Activated CD8-positive, alpha-beta memory T cell treated with anti-CD3 and anti-CD28 coated beads for 24 hours (primary cell): ENCODE measurements at places on chromosomes 5 and 9.
A peak's percentile ranks its signal among the peaks of the same experiment; 100 is the strongest.

- no peak for DNase-seq
Observed at GRCh38 chr5:153896701-153897100, 142.0 kb downstream of the FAM114A2 start.

- no peak for DNase-seq
Observed at GRCh38 chr5:74903165-74903787, 37.1 kb upstream of the FAM169A start.

DNA sequence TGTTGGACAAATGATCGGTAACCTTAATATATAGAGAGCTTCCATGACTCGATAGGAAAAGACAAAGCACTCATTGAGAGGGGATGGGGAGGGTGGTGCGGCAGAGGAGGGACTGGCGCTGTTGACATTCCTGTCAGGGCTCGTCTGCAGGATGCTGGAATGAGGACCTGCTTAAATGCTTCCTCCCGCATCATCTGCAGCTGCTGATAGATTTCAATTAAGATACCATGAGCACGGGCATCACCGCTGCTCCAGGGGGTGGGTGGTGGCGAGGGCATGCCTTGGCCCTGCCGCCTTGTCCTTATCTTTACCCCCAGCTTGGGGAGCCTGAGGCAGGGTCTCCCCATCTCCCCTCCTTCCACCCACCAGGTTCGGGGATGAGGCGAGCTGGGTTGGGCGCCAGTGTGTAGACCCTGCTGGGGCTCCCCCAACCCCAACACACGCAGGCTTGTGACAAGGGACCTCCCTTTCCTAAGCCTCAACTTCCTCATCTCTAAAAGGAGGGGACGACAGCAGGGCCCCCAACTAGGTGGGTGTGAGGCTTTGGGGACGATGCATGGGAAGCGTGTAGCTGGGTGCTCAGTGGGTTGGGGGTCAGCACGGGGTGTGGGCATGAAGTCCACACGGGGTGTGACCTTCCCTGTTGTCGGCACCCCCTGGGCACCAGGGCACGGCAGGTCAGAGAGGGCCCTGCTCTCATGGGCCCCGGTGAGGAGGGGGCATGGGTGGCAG, 11.7 kb upstream of the QRFP start:
- DNase-seq: no peak

GRCh38 chr5:60356745-60357144, 343.2 kb downstream of the DEPDC1B start:
- no peak for DNase-seq

DNA sequence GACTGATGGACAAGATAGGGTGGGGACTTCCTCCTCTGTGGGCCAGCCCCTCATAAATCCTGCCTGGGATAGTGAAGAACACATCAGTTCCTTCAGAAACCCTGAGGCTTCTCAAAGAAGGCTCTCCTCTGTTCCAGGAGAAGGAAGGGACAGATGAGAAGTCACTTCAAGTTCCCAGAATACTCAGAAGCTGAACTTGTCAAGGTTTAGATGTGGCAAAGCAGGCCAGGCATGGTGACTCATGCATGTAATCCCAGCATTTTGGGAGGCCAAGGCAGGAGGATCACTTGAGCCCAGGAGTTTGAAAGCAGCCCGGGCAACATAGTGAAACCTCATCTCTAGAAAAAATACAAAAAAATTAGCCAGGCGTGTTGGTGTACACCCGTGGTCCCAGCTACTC, 38.5 kb downstream of the STOM start:
- no peak for DNase-seq

- no peak for DNase-seq
Observed at GRCh38 chr5:100840370-100840769, 62.7 kb downstream of the ST8SIA4 start.

DNA sequence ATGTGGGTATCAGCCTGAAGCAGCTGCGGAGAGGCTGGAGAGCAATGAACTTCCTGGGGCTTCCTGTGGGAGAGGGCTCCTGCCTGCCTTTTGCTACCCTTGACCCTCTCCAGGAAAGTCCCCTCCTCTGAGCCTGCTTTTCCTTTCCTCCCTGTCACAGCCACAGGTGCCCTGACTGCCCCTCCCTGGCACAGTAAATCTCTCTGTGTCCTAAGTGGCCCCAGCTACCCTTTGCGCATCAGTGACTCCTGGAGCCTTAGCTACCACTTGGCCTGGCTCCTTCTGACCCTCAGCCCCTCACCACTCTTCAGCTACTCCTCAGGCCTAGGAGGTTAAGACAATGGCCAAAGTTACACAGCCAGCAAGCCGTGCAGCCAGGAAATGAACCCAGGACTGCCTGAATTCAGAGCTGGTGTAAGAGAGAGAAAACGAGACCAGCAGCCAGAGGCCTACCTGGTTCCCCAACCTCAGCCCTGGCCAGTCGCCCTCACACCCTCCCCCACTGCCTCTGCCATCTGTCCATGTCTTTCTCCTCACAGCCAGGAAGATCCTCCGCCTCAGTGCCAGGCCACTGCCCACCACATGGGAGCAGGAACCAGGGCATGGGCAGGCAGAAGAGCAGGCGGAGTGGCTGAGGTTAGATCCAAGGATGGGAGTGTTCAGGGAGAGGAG, 18.6 kb downstream of the CNTFR start:
- no peak for DNase-seq

- DNase-seq: no peak
Observed at GRCh38 chr5:177470759-177471536, 2.5 kb downstream of the DBN1 start.

GRCh38 chr5:153623751-153624450, 133.4 kb downstream of the GRIA1 start:
- no peak for DNase-seq

DNA sequence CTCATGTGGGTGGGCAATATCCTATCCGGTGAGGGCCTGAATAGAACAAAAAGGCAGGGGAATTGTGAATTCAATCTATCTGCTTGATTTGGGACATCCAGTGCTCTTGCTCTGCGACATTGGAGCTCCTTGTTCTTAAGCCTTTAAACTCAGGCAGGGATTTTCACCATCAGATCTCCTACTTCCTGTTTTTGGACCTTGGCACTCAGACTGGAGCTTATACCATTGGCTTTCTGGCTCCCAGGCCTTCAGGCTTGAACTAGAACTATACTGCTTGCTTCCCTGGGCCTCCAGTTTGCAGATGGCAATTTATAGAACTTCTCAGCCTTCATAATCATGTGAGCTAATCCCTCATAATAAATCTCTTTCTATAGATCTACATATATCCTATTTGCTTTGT, 134.3 kb upstream of the CLINT1 start:
- DNase-seq: no peak

DNA sequence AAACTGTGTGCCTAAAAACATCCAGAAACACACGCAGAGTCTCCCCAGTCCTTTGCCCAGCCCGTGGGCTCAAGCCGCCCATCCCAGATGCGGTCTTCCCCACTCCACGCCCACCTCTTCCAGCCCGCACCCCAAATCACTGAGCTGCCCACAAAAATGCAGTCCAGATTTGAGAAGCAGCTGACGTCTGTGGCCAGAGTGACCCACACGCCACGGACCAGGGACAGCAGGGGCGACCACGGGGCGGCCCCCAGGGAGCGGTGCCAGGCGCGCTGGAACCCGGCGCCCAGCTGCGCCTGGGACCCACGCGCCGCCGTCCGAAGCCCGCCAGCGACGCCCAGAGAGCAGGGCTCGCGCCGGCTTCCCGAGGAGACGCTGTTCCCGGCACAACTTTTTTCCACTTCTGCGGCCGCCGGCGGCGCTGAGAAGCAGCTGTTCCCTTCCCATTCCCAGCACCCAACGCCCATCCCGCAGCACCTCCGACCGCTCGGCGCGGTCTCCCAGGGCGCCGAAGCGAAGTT, 674 bp downstream of the LHFPL2 start:
- no peak for DNase-seq

DNA sequence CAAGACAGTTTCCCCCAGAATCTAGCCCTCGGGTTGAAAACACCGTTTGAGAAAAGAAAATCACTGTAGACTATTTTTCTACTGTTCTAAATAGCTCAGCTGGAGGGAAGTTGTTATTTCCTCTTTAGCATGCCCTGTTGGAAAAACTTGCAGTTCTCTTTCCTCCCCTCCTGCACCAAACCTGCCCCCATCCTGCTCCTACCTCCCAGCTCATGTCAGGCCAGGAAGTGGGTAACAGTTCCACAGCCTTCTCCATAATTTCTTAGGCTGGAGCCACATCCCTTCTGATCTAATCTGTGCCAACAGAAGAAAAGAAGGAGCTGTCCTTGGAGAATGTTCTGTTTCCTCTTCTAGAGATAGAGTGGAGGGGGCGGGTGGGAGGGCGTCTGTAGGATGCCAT, 437.7 kb downstream of the SPOCK1 start:
- no peak for DNase-seq

- DNase-seq: peak; percentile 80
Observed at GRCh38 chr5:95808686-95809413, 13.7 kb downstream of the GLRX start.

- DNase-seq: no peak
Observed at GRCh38 chr5:156678484-156678883, 171.6 kb upstream of the PPP1R2B start.

- DNase-seq: no peak
Observed at GRCh38 chr9:104553261-104553660, 15.7 kb upstream of the OR13C8 start.

- DNase-seq: no peak
Observed at GRCh38 chr9:21286659-21287058, 18.5 kb downstream of the IFNA5 start.

DNA sequence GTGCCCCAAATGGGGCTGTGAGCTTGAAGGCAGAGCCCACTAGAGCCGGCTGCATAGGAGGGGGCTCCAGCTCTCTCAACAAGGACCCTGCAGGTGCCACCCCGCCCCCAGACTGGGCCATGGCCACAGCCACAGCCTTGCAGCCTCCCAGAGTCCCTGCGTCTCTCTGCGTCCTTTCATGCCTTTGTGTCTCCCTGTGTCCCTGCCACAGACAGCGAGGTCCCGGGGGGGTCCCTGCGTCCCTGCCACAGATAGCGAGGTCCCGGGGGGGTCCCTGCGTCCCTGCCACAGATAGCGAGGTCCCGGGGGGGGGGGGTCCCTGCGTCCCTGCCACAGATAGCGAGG, 6.3 kb downstream of the NOXA1 start:
- DNase-seq: no peak

DNA sequence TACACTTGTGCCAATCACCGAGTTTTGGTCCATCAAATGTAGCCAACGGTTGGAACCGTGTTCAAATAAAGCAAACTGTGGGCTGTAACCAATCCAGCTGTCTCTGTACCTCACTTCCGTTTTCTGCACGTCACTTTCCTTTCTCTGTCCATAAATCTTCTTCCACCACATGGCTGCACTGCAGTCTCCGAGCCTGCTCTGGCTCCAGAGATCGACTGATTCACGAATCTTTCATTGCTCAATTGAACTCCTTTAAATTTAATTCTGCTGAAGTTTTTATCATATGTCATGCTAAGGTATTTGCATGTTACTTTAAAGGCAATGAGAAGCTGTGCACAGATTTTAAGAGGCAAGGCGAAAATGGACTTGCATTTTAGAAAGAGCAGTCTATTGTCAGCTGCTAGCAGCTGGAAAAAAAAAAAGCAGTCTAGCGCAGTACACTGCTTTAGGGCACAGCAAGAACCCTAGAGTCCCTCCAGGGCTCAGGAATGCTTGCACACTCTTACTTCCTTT, 13.2 kb downstream of the TTC39B start:
- DNase-seq: no peak

GRCh38 chr5:17257705-17258273, 40.4 kb downstream of the BASP1 start:
- DNase-seq: no peak

GRCh38 chr9:129713402-129713679, 39.5 kb downstream of the PTGES start:
- no peak for DNase-seq

DNA sequence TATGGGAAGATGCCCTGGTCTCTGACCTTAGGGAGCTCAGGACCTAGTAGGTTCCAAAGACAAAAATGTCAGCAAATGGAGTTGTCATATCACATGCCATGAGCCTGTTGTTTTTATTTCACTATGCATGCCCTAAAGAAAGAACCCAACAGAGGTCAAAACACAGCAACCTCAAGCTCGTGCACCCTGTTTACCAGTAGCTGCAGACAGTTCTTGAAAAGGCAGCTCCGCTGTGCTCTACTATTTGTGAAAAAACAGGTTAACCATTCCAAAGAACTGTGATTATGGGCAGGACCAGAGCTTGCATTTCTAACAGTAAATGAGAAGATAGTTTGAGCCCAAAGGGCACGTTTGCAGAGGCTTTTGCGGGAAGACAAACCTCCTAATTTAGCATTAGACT, 22.8 kb downstream of the ITK start:
- DNase-seq: no peak

DNA sequence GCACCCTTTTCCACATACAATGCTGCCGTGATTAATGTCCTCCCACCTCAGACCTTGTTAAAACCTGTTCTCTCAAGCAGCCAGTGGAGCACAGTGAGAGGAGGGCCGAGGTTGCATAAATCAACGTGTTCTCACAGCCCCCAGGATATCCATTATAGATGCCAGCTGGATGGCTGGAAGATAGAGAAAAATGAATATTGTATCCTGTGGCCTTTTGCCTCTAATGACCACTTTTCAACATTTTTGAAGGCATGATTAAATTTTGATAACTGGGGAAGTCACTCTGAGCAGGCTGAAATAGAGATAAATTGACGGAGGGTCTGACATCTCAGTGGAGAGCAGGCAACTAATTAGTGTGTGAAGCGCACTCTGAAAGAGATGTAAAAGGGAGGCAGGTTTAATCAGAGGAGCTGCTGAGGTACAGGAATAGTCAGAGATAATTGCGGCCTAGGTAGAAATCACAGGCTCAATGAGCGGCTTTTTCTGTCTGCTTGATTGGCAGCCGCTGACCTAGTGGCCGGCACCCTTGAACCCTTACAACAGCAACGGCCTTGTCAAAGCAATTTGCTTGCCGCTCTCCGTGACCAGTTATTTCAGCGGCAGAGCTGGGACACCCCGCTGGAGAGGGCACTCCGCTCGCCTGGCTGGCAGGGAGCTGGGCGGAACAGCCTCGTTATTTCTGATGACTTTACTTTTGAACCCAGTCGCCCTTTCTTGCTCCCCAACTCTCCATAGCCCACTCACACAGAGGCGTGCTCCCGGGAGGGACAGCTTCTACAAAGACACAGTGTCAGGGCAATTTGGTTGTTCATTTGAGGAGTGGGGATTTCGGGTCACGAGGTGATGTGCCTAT, 560.7 kb downstream of the PSAT1 start:
- no peak for DNase-seq

GRCh38 chr5:154603953-154604679, 126.1 kb upstream of the HAND1 start:
- no peak for DNase-seq

DNA sequence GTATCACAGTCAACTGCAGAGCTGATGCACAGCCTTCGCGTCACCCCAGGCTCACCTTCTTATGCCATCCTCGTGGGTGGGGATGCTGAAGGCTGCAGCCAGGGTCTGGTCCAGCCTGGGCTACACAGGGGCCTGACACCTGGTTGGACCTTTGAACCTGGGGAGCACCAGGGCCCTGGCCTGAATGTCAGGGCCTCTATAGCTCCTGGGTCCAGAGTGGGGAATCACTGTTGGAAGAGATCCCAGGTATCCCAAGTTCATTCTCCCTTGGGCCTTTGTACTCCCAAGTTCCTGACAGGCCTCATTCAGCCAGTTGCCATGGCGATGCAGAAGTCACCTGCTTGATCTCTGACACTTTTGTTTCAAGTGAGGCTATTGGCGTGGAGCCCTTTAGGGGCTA, 43.8 kb downstream of the ZNF618 start:
- DNase-seq: no peak
